ENCODE measurements at places on chromosomes 16 and 17.
A peak's percentile ranks its signal among the peaks of the same experiment; 100 is the strongest.

GRCh38 chr17:76005263-76006149 is 4.9 kb downstream of the CDK3 start:
- DNase-seq: peak; percentile 71

DNA sequence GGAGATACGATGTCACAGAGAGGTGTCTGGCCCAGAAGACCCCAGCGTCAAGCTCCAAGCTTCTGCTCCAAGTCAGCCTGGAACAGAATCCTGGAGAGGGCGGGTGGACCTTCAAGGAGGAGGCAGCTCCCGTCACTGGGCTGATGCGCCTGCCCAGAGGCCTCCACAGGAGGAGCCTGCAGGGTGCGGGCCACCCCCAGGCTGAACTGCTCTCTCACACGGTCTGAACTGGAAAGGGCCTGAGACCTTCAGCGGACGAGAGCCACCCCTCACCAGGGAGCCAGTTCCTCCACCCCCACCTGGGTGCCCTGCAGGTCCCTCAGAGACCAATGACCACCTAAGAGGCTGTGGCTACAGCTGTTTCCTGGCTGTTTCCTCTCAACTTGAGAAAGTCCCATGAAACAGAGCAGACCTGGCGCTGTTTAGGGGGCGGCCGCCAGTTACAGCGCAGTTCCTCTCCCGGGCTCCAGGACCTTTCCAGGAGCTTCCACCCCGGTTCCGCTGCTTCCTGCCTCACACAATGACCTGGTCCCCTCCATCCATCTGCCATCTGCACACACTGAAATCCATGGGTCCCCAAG is 36.0 kb upstream of the KLHDC4 start:
- DNase-seq: no peak

DNA sequence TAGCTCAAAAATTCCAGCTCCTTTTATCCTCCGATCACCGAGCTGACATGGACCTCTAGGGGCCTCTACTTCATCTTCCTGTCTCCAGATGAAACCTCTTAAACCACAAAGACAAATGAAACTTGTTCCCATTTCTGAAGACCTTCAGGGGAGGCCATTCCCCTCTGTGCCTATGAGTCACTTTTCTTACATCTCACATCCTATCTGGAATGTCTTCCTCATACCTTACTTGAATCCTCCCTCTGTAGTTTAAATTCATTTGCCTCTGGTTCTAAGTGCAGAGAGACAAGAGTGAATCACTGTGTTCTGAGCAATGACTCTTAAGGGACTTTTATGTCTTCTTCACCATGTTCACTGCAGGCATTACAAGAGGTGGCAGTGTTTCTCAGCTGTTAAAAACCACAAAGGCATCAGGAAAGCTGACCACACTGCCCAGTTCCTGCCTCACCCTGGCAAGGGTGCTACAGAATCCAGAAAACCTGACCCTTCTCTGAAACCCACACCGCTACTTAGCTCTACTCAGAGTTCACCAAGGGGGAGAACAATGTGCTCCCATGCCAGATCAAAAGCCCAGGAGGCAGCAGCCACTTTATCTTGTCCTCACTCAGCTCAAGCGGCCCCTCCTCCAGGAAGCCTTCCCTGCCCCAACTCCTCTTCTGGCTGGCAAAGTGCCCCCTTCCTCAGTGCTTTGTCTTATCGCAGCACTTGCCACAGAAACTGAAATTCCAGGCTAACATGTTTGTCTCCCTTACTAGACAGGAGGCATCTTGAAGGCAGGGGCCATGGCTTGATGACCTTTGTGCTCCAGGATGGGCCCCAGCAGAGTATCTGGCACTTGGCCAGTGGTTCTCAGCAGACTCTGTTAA is 6.4 kb downstream of the CUEDC1 start:
- DNase-seq: no peak

DNA sequence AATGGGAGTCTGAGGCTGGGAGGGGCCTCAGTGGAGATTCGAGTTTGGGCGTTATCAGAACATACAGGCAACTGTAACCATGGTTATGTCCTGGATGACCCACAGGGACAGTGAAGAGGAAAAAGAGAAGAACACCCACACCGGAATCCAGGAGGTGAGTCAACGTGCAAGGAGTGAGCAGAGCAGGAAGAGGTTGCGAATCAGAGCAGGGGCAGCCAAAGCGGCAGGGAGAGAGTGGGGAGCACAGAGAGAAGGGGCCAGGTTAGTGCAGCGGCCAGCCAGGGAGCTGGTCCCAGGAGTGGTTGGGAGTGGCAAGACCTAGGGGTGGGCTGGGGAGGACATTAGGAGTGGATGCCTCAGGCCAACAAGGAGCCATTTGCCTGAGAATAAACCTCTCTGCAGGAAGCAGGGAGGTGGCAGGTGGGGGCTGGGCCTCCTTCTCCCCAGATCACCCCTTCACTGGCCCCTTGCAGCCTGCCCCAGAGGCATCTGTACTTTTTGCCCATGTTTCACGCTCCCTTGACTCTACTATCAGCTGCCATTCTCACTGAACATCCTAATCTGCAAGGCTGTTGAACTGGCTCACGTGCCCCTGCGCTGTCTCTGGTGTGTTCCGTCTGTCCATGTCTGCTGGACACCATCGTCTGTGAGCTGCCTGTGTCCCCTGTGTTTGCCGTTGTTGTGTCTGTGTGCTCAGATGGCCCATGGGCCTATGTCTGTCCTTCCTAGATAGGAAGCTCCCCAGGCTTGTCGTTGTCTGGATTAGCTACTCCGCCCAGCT is 5.1 kb downstream of the KRT13 start:
- no peak for DNase-seq

GRCh38 chr16:77262971-77263370 is 63.8 kb downstream of the SYCE1L start:
- no peak for DNase-seq

DNA sequence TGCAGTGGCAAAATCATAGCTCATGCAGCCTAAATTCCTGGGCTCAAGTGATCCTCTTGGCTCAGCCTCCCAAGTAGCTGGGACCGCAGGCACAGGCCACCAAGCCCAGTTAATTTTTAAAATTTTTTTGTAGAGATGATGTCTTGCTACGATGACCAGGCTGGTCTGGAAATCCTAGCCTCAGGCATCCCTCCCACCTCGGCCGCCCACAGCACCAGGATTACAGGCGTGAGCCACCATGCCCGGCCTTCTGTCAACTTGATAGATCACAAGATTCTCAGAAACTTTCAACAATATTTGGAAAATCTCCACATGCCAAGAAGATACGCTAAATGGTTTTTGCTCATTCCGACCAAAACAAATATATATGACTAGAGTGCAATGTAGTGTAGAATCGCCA is 111.0 kb downstream of the ADCY9 start:
- no peak for DNase-seq

DNA sequence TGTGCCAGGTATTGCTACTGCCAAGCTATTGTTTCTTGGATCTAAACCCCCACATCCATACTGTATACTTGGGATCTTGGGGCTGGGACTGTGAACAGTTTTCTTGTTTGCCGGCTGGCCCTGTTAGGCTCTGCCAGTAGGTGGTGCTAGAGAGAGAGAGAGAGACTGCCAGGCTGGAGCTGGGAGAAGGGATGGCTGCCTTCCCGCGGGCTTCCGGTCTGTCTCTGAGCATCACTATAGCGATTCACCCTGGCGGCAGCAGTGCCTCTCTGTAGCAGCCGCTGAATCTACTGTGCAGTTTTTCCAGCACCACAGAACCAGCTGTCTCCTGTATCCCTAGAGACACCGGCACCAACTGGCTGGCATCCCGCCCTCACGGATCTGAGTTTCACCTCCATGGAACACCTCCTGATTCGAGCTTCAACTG is 201.2 kb downstream of the UTP18 start:
- DNase-seq: peak; percentile 29

DNA sequence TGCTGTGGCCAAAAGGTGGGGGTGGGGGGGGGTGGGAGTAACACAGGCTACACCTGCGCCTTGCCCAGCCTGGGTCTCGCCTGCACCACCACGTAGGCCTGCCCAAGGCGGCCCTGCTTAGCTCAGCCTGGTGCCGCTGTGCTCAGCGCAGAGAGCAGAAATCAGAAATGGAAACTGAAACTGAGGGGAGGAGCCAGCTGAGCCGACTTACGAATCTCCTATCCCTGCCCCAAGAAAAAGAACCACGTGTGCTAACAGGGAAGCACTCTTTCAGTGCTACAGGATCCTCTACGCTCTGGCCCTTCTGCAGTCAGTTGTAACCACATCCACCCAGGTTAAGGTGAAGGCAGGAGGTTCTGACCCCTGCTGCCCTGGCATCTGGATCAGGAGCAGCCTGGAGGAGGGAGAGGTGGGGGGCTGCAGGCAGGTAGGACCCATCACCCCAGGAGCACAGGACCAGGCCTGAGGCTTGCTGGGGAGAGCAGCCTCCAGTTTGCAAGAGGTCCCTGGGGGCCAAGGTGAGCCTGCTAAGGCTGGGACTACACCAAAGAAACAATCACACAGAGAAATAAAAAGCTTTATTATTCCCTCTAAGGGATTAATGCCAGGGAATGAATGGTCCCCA is at the start of gene DHX58:
Gene DHX58 (minus strand): TSS at position 163 of the 625 bp plus-strand sequence. CDS start 822 bp downstream, outside the sequence.
- peak; percentile 83 for DNase-seq

DNA sequence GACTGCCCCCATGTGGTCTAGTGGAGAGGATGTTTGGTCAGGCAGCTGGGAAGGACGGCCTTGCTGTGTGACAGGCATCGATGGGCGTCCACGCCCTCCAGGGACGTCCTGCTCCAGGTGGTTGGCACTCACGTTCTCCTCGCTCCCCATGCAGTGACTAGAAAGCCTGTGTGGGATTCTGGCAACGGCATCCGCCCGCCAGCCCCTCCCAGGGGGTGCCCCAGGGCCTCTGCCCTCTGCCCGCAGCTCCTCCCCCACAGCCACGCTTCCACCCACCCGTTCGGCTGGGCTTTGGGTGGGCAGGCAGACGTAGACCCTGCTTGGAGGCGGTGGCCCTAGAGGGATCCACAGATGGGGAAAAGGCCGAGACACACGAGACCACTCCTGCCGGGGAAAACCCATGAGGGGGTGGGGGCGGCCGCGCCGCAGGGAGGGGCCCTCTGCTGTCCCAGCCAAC is 4.7 kb upstream of the IL17C start:
- DNase-seq: no peak

- no peak for DNase-seq
These were observed 295.3 kb upstream of the KIF2B start for GRCh38 chr17:53527473-53527872.

DNA sequence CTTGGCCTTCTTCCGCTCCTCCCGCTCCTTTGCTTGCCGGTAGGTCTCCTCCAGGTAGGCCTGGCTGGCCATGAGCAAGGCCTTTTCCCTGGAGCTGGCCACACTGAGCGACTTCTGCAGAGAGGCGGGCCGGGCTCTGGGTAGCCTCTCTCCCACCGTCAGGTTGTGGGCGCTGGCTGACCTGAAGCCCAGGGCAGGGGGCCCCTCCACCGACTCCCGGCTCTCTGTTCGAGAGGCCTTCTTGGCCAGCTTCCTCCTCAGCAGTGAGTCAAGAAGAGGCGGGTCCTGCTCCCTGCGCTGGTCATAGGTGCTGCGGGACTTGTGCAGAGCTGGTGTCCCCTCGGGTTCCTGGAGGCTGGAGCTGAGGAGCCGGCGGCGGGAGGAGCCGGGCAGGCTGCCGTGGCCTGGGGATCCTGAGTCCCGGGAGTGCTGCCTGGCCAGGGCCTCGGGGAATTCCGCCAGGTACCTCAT is 12.8 kb downstream of the GPR179 start:
- DNase-seq: no peak

DNA sequence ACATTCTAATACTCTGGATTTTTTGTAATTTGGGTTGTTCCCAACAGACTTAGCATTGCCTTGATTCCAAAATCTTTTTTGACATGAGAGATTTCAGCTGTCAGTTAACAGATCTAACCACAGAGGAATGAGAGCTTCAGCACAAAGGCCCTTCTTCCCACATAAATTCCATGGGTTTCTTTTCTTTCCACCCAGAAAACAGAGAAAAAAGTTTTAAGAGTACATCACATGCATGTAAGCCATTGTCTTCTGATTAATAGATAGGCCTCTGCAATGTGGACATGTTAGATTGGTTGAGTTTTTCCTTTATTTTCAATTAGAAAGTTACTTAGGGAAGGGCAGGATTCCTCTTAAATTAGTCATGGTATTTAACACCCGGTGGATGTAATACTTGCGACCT is 939 bp downstream of the MYH8 start:
- no peak for DNase-seq

DNA sequence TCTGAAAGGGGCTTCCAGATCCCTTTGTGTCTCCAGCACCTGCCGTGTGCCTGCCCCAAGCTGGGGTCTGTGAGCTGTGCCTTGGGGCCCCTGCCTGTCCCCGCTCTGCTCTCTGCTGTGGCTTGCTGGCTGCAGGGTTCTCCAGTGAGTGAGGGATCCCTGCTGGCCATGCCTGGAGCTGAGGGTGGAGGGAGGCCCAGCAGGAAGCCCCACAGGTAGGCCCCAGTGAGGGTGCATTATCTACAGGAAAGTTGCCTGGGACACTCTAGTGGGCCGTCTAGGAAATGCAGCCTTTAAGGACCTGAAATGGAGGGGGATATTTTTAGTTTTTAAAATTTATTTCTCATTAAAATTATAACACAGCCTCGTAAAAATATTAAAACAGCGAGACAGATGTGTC is 50.9 kb downstream of the JPH3 start:
- no peak for DNase-seq

GRCh38 chr17:78748730-78749317 is 33.2 kb downstream of the CYTH1 start:
- no peak for DNase-seq

DNA sequence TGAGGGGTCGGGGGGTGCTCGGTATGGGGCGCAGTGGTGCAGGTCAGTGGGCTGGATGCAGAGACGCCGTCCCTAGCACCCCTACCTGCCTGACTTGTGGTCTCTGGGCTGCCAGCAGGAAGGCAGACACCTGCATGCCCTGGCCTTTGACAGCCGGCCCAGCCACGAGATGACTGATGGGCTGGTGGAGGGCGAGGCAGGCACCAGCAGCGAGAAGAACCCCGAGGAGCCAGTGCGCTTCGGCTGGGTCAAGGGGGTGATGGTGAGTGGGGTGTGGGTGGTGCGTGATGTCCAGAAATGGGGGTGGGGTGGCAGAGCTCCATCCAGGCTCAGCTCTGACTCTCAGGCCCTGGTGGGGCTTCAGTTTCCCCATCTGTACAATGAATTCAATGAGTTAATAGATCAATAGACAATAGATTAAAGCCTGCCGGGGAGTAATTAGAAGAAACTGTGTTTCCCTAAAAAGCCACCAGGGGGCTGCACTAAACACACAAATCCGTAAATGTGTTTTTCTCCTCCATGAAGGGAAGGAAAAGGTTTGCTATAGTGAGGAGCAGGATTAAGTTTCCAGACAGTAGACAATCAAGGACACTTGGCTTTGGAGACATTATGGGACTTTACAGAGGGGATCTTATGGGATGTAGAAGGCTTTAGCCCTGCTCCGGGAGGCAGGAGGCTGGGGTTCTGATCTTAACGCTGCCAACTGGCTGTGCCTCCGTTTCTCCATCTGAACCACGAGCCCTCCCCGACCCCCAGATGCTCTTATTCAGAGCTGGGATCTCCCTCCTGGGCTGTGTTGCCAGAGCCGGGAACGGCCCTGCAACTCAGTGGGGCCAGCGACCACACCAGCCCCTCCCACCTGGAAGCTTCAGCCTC is 2.2 kb downstream of the SLC12A3 start:
- peak; percentile 52 for DNase-seq

Data from GM18507 (cell line).